Activated CD8-positive, alpha-beta memory T cell treated with anti-CD3 and anti-CD28 coated beads for 4 hours (primary cell): ENCODE measurements at places on chromosomes 1 and 21.

GRCh38 chr1:162333991-162334390 lies 42.7 kb downstream of the SPATA46 start:
- DNase-seq, result no peak

GRCh38 chr21:23215261-23215660 lies 2217.1 kb downstream of the NCAM2 start:
- DNase-seq, result no peak

DNA sequence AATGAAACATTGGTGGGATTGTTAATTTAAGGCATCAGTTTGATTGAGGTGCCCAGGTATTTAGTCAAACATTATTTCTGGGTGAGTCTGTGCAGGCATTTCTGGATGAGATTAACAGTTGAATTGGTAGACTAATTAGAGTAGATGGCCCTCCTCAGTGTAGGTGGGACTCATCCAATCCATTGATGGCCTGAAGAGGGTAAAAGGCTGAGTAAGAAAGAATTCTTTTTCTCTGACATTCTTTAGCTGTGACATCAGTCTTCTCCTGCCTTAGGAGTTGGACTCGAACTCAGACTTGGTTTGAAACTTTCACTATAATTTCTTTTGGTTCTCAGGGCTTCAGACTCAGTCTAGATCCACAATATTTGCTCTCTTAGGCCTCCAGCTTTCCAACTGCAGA lies 59.6 kb upstream of the ADAMTS5 start:
- DNase-seq, result no peak

- no peak for DNase-seq
Measured at GRCh38 chr21:29072873-29073221, 601 bp downstream of the CCT8 start.

DNA sequence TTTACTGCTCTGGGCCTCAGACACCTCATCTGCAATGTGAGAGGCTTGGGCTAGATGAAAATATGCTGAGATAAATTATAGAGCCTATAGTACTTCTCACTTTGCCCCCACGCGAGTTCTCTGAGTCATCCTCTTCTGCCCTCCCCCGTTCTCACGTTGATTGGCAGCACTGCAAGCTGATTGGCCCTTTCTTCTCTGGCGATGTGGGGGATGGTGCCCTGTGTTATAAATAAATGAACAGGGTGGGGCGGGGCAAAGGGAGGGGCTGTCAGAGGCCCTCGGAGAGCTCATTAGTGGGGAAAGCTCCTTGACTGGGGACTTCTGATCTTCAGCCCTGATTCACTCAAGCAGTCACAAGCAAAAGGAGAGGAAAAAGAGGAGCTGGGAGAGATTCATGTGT lies 64.3 kb upstream of the ZC3H12A start:
- DNase-seq, result no peak

DNA sequence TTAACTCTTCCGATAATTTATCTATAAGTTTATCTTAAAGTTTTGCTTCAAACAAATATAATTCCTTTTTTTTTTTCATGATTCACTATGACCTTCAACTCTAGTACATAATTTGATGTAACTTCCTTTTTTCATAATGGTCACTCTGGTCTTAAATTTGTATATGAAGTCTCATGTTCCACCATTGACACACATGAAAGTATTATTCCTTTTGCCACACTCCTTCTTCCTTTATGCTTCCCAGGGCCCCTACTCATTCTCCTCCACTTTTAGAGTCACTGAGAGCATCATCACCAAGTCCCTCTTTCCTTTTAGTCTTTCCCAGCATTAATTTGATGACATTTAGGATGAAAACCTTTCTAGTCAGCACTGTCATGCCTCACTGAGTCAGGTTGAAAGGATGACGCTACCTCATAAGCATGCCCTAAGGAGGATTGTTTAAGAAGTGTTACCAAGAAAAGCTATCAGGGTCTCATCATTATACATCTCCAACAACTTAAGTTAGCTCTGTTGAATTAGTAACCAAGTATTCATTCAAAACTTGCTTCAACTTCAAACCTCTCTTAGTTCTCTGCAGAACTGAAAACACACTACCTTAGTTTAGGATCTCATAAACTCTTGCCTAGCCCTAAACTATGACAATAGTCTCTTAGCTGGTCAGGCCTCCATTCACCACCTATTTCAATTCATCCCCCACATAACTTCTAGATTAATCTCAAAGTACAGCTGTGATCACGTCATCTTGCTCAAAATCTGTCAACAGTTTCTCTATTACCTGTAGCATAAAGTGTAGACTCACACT lies 14.5 kb downstream of the AUNIP start:
- no peak for DNase-seq

DNA sequence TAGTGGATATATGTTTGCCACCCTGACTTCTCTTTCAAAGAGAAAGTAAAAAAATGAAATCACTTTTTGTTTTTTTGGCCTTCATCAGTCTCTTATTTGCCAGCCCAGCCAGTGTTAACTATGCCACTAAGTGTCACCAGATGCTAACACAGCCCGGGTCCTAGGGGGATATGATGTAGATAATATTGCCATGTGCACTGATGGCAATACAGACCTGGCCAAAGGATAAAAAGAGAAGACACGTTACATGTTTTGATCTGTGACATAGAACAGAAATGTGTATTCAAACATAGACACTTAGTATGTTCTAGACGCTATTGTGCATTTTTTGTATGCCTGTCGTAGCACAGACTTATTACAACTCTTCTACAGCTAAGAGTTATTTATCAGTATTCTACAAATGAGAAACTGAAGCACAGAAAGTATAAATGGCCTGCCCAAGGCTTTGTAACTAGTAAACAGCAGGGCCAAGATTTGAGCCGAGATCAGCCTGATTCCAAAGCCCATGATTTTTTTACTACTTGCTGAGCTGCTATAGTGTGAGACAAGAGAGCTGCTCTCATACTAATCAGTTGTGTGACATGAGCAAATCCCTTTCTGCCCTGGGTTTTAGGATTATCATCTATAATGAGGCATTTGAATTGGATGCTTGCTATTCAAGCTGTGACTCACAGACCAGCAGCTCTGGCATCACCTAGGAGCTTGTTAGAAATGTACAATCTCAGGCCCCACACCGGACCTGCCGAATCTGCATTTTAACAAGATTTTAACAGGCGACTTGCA lies 6.3 kb downstream of the LRRC53 start:
- DNase-seq, result no peak

DNA sequence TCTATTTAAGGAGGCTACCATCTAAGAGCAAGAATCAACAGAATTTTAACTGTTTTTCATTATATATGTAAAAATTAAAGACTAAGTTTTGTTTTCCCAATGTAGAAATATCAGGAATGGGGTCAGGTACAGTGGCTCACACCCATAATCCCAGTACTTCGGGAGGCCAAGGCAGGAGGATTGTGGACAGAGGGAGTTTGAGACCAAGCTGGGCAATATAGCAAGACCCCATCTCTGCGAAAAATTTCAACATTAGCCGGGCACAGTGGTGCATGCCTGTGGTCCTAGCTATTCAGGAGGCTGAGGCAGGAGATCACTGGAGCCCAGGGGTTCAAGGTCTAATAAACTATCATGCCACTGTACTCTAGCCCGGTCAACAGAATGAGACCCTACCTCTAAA lies 5.3 kb downstream of the LRRC40 start:
- no peak for DNase-seq

GRCh38 chr1:24847995-24848881 lies 81.8 kb downstream of the RUNX3 start:
- peak; percentile 83 for DNase-seq

- DNase-seq, result no peak
Measured at GRCh38 chr1:53123453-53124140, 18.8 kb downstream of the SLC1A7 start.

- peak; percentile 20 for DNase-seq
Measured at GRCh38 chr21:34745557-34746255, 76.9 kb downstream of the CLIC6 start.

DNA sequence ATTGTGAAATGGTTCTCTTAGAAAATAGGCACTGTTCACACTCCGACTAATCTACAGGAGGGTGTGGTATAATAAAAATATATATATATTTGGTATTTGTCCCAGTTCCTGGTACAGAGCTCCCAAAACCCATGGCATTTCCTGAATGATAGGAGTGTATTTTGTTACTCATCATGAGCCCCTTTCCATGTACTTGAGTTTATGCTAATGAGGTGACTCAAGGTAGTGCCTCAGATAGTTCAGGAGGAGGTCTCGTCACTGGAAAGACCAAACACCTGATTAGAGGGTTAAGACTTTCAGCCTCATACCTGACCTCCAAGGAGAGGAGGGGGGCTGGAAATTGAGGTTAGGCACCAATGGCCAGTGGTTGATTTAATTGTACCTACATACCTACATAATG lies 57.9 kb downstream of the TTC3 start:
- DNase-seq, result no peak

- no peak for DNase-seq
Measured at GRCh38 chr1:50976111-50976889, 6.3 kb downstream of the CDKN2C start.

GRCh38 chr1:108569097-108569728 lies 9.3 kb downstream of the EEIG2 start:
- DNase-seq, result no peak

- DNase-seq, result no peak
Measured at GRCh38 chr1:103250441-103250861, 142.1 kb upstream of the COL11A1 start.

DNA sequence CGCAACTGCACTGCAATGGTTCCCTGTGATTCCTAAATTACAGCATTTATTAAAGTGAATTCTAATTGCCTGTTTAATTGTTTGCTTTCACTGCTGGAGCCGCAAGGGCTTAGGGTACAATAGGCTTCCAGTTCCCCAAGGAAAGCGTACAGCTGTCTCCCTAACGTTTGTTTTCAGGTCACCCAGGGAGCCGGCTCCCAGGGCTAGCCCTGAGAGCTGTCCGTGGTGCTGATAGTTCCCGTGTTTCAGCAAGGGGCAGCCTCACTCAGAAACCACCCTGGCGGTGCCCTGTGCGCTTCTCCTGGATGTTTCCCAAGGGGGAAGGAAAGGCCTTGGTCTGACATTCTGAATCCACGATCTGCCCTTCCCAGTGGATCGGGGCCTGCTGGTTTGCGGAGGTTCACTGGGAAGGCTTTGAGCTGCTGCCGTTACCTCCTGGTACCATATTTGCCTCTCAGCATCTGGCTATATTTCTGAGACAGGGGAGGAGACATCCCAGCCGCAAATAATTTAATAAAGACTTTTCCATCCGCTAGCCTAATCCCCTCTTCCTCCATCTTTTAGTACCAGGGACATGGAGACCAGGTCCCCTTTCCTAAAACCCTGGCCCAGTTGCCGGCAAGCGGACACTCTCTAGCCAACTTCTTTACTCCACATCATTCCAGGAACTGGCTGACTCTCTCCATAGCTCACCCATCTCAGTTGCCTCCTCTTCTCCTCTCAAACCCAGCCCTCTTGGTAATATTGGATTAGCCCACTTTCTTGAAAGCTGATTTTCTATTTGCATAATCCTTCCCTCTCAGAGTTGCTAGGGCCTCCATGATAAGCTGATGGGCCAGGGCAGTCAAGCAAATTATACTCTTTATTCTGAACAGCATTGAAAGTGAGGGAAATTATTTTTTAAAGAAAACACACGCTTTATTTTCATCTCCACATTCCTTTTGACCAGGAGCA lies 149.0 kb downstream of the IGSF21 start:
- no peak for DNase-seq
